ENCODE measurements at places on chromosomes 1 and 21. TPM values are rescaled to one million over a fixed set of nuclear protein-coding genes. Genes with fewer than 3 reads are reported as not detected.

- no peak overlapping the region for H3K27ac ChIP-seq
- no peak for DNase-seq
- H3K27me3 ChIP-seq: peaks cover 3% of the 10 kb centered on the region
- H3K36me3 ChIP-seq: no peaks in the 10 kb centered on the region
Observed at GRCh38 chr1:163085904-163086268, 16.7 kb downstream of the RGS4 start.

DNA sequence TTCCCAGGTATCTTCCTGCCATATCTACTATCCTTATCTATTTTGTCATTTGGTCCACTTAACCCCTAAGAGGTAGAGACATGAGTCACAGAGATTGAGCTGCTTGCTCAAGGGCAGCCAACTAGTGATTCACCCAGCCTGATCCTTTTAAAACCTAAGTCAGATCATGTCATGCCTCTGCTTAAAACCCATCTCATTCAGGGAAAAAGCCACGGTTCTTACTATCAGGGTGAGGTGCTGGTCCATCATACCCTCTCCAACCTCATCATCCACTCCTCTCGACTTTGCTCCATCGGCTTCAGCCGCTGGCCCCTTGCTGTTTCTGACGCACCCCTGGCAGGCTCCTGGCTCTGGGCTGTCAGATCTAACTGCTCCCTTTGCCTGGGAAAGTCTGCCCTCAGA lies 14.4 kb upstream of the PPP1R15B start:
- H3K36me3 ChIP-seq: peaks cover 10% of the 10 kb centered on the region
- H3K4me3 ChIP-seq: no peak overlapping the region
- DNase-seq: no peak
- no peaks in the 10 kb centered on the region for H3K27me3 ChIP-seq

- no peak overlapping the region for H3K4me3 ChIP-seq
- no peaks in the 10 kb centered on the region for H3K27me3 ChIP-seq
- peaks cover 62% of the 10 kb centered on the region for H3K36me3 ChIP-seq
- H3K4me1 ChIP-seq: no peaks in the 10 kb centered on the region
- no peak for DNase-seq
Observed at GRCh38 chr1:24673341-24673740, 30.2 kb downstream of the SRRM1 start.

- peaks cover 3% of the 10 kb centered on the region for H3K4me1 ChIP-seq
- H3K27ac ChIP-seq: no peak overlapping the region
- no peak overlapping the region for H3K4me3 ChIP-seq
Observed at GRCh38 chr21:45574691-45575090, 32.5 kb upstream of the SLC19A1 start.

- H3K4me1 ChIP-seq: no peaks in the 10 kb centered on the region
- H3K4me3 ChIP-seq: no peak overlapping the region
- no peak for DNase-seq
- H3K36me3 ChIP-seq: no peaks in the 10 kb centered on the region
- no peak overlapping the region for H3K27ac ChIP-seq
Observed at GRCh38 chr1:161989786-161990185, 33.9 kb downstream of the OLFML2B start.

- no peak for DNase-seq
- no peak overlapping the region for H3K27ac ChIP-seq
- peaks cover 9% of the 10 kb centered on the region for H3K36me3 ChIP-seq
- peaks cover 41% of the 10 kb centered on the region for H3K4me1 ChIP-seq
- H3K4me3 ChIP-seq: no peak overlapping the region
Observed at GRCh38 chr1:25091658-25092057, 140.6 kb downstream of the SYF2 start.

- no peaks in the 10 kb centered on the region for H3K4me1 ChIP-seq
- H3K4me3 ChIP-seq: no peak overlapping the region
- no peaks in the 10 kb centered on the region for H3K27me3 ChIP-seq
Observed at GRCh38 chr1:165014753-165015152, 341.8 kb downstream of the LMX1A start.

DNA sequence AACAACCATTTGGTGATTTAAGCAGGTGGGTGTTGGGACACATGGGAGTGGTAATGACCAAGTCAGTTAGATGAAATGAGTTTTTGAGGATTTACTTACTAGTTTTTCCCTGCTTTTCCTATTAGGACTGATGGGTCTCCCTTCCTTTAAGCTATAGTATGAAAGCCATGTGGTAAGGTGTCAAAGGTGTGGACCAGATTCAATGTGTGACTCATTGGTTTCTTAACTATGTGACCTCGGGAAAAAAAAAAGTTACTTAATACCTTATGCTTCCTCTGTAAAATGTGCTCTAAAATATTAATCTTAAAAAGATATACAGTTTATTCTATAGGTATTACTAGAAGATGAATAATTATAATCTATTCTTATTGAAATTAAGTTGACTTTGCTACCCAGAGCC lies 93.7 kb downstream of the DUSP10 start:
- no peak overlapping the region for H3K27ac ChIP-seq
- peaks cover 2% of the 10 kb centered on the region for H3K4me1 ChIP-seq
- no peaks in the 10 kb centered on the region for H3K36me3 ChIP-seq
- H3K4me3 ChIP-seq: no peak overlapping the region
- peaks cover 3% of the 10 kb centered on the region for H3K27me3 ChIP-seq

DNA sequence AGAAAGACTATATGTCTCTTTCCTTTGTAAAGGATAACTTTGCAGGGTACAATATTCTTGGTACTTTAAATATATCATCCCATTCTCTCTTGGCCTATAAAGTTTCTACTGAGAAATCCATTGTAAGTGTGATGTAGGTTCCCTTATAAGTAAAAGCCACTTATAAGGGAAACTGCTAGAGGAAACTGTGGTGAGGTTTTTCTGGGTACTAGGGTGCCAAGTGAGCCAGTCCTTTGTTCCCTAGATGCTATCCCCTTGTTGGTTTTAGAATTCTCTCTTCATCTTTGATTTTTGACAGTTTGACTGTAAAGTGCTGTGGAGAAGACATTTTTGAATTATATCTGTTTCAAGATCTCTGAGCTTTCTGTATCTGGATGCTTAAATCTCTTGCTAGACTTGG lies 108.9 kb upstream of the NEK7 start:
- H3K4me3 ChIP-seq: no peak overlapping the region
- peaks cover 13% of the 10 kb centered on the region for H3K4me1 ChIP-seq
- no peaks in the 10 kb centered on the region for H3K27me3 ChIP-seq
- H3K36me3 ChIP-seq: peaks cover 5% of the 10 kb centered on the region
- H3K27ac ChIP-seq: peak overlapping the region; percentile 64
- peak; percentile 45 for DNase-seq

GRCh38 chr1:47751996-47752451 lies 245.2 kb downstream of the TRABD2B start:
- peaks cover 2% of the 10 kb centered on the region for H3K27me3 ChIP-seq
- H3K36me3 ChIP-seq: no peaks in the 10 kb centered on the region
- DNase-seq: no peak
- H3K27ac ChIP-seq: no peak overlapping the region

- H3K4me3 ChIP-seq: no peak overlapping the region
- peaks cover 29% of the 10 kb centered on the region for H3K27me3 ChIP-seq
Observed at GRCh38 chr1:6209661-6210580, 4.0 kb downstream of the RNF207 start.

GRCh38 chr1:181129771-181130606 lies 41.5 kb downstream of the IER5 start:
- H3K27me3 ChIP-seq: peaks cover 10% of the 10 kb centered on the region
- H3K4me1 ChIP-seq: peaks cover 42% of the 10 kb centered on the region

DNA sequence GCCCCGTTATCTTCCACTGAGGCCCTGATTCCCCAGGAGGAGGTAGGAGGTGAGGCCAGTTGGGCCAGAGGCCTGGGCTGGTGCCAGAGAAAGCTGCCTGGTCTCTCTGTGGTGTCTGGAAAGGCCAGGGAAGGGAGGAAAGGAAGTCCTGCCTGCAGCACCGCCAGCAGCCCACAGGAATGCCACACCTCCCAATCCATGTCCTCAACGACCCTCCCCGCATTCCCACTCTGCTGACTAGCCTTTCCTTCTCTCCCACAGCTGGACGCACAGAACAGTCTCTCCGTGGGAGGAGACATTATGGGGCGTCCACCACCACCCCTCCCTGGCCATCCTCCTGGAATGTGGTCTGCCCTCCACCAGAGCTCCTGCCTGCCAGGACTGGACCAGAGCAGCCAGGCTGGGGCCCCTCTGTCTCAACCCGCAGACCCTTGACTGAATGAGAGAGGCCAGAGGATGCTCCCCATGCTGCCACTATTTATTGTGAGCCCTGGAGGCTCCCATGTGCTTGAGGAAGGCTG lies 18.0 kb downstream of the CSF1 start:
- no peak overlapping the region for H3K4me3 ChIP-seq
- peaks cover 1% of the 10 kb centered on the region for H3K4me1 ChIP-seq
- no peak for DNase-seq
- no peaks in the 10 kb centered on the region for H3K27me3 ChIP-seq
- H3K36me3 ChIP-seq: peaks cover 44% of the 10 kb centered on the region

DNA sequence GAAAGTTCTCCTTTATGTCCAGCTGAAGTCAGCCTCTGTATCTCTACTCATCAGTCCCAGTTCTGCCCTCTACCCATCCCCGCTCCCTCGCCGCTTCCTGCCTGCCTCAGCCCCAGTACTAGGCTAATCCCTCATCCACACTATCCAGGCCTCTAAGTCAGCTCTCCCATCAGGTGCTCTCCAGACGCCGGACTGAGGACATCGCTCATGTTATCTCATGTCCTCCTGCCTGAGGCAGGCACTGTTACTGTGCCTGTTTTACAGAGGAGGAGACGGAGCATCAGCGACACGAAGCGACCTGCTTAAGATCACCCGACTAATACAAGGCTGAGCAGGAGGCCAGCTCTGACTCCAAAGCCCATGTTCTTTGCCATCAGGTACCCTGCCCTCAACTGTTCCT lies 57.3 kb upstream of the RUNX3 start:
- H3K4me3 ChIP-seq: no peak overlapping the region
- peak; percentile 1 for DNase-seq
- H3K27ac ChIP-seq: peak overlapping the region; percentile 82
- peaks cover 38% of the 10 kb centered on the region for H3K36me3 ChIP-seq
- no peaks in the 10 kb centered on the region for H3K27me3 ChIP-seq

DNA sequence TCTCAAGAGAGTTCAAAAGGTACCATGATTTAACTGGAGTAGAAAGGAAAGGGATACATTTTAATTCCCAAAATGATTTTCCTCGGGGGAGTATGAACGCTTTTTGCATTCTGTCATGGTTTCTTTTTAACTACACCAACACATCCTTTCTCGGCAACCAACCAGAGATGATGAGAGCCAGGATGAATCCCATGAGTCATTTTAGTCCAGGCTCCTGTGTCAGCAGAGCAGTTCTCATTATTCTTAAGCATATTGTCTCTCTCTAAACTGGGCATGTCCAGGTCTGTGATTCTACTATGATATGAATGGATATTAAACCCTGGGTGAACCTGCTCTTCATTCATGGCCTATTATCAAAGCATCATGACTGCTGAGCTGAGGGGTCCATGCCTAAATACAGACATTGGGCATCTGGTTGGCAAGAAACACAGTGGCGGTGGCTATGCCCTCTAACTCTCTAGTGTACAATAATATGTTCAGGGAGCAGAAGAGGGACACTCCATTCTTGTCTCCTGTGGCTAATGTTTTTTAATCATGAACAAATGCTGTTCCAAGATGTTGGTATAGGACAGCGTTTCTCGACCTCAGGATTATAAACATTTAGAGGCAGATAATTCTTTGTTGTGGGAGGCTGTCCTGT lies 124.3 kb upstream of the ESRRG start:
- no peak overlapping the region for H3K27ac ChIP-seq
- no peaks in the 10 kb centered on the region for H3K4me1 ChIP-seq
- H3K4me3 ChIP-seq: no peak overlapping the region
- H3K36me3 ChIP-seq: no peaks in the 10 kb centered on the region
- no peaks in the 10 kb centered on the region for H3K27me3 ChIP-seq
- DNase-seq: no peak

- no peak overlapping the region for H3K27ac ChIP-seq
- peaks cover 3% of the 10 kb centered on the region for H3K4me1 ChIP-seq
- DNase-seq: no peak
- no peaks in the 10 kb centered on the region for H3K36me3 ChIP-seq
- H3K27me3 ChIP-seq: peaks cover 28% of the 10 kb centered on the region
- H3K4me3 ChIP-seq: no peak overlapping the region
Observed at GRCh38 chr1:15762546-15762945, 4.0 kb downstream of the FBLIM1 start.

GRCh38 chr1:245693941-245694752 lies 539.4 kb downstream of the KIF26B start:
- no peak for DNase-seq
- no peaks in the 10 kb centered on the region for H3K36me3 ChIP-seq
- H3K27me3 ChIP-seq: no peaks in the 10 kb centered on the region
- H3K4me1 ChIP-seq: no peaks in the 10 kb centered on the region
- no peak overlapping the region for H3K27ac ChIP-seq
- H3K4me3 ChIP-seq: no peak overlapping the region

- no peak overlapping the region for H3K27ac ChIP-seq
- no peak overlapping the region for H3K4me3 ChIP-seq
- DNase-seq: no peak
- no peaks in the 10 kb centered on the region for H3K27me3 ChIP-seq
- peaks cover 30% of the 10 kb centered on the region for H3K36me3 ChIP-seq
- H3K4me1 ChIP-seq: peaks cover 21% of the 10 kb centered on the region
Observed at GRCh38 chr21:45534636-45535331, 7.5 kb downstream of the SLC19A1 start.

DNA sequence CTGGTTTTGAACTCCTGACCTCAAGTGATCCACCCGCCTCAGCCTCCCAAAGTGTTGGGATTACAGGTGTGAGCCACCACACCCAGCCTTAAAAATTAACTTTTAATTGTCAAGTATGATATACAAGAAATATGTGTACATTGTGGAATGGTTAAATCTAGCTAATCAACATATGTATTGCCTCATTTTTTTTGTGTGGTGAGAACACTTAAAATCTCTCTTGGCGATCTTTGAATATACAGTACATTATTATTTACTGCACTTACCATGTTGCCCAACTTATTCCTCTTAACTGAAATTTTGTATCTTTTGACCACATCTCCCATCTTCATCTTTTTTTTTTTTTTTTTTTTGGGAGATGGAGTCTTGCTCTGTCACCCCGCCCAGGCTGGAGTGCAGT lies 23.3 kb downstream of the THRAP3 start:
- peaks cover 29% of the 10 kb centered on the region for H3K36me3 ChIP-seq
- H3K27ac ChIP-seq: peak overlapping the region; percentile 25
- no peak overlapping the region for H3K4me3 ChIP-seq
- peaks cover 48% of the 10 kb centered on the region for H3K4me1 ChIP-seq
- no peaks in the 10 kb centered on the region for H3K27me3 ChIP-seq
- no peak for DNase-seq

- no peaks in the 10 kb centered on the region for H3K4me1 ChIP-seq
- H3K27me3 ChIP-seq: peaks cover 1% of the 10 kb centered on the region
- no peak overlapping the region for H3K27ac ChIP-seq
- no peak overlapping the region for H3K4me3 ChIP-seq
Observed at GRCh38 chr1:75999034-75999433, 66.8 kb upstream of the ASB17 start.

FCRL1 gene
- total RNA-seq: 0.29 TPM

PLXNA2 gene
- 0.13 TPM for total RNA-seq

FCER1G gene
- 0.81 TPM for total RNA-seq

TMEM52 gene
- total RNA-seq: 2.2 TPM

IGSF8 gene
- 48.0 TPM for total RNA-seq

OLFML2B gene
- total RNA-seq: not detected

RGL1 gene
- total RNA-seq: 1.3 TPM

TP73 gene
- total RNA-seq: 0.68 TPM

FAM72A gene
- 27.0 TPM for total RNA-seq

ANGPTL3 gene
- not detected for total RNA-seq

EBNA1BP2 gene
- total RNA-seq: 115 TPM
